ENCODE measurements at places on chromosomes 7 and 10. TPM values are rescaled to one million over a fixed set of nuclear protein-coding genes. Genes with fewer than 3 reads are reported as not detected.

DNA sequence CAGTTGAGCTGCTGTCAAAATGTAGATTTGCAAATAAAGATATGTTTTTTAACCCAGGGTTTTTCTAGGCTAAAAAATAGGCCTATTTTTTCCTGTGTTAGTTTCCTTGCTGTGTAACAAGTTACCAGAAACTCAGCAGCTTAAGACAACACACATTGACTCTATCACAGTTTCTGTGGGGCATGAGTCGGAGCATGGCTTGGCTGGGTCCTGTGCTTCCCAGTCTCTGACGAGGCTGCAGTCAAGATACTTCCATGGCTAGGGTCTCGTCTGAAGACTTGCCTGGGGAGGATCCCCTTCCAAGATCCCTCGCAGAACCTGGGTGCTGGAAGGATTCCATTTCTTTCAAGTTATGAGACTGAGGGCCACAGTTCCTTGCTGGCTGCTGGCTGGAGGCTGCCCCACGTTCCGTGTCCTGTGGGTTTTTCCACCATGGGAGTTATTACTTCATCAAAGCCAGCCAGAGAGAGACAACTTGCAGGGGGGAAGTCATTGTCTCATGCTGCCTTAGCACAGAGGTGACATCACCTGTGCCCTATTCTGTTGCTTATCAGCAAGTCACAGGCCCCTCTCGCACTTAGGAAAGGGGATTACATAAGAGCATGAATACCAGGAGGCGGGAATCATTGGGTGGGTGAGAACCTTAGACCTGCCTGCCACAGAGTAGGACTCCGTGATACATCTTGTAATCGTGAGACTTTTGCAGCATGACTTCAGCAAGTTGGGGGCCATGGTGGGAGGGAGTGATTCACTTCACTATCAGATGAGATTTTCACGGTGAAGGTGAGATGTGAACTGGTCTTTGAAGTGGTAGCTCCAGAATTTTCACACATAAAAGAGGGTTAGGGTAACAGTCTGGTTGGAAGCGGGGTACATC is 77.9 kb downstream of the CCNY start:
- no peak for DNase-seq

GRCh38 chr7:585229-585711 is 65.6 kb upstream of the PDGFA start:
- no peak for DNase-seq

DNA sequence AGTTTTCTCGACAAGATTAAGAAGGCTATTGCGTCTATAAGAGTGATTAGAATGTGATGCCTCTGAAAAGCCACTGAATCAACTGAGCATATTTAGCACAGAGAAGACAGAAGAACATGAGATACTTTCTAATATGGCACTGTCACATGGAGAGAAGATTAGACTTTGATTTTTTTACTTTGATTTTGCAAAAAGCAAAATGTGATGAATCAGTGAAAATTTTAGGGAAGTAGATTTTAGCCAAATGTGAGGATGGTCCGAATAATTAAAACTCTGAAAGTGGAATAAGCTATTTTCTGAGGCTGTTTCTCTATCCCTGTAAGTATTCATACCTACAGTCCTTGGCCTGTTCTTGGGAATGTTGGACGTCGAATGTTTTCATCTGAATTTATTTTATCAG is 11.8 kb downstream of the MDFIC start:
- DNase-seq = no peak

DNA sequence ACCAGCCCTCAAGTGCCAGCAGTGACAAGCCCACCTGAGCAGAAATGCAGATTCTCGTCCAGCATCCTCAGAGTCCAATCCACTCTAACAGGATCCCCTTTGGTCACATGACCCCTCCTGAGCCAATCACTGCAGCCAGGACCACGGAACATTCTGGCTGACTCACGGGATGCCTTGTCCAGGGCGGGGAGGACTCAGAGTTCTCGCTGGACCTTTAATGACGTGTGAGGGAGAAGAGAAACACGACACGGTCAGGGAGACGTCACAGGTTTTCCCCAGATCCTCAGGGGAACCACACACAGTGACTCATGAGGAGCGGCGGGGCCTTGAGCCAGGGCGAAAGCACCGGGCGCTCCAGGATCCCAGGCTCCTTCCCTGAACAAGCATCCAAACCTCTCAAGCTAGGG is 155.7 kb downstream of the PTPRN2 start:
- peak; percentile 41 for DNase-seq

The NPC1L1 gene
- 0.19 TPM for total RNA-seq

GRCh38 chr10:25465582-25466372 is 291.0 kb downstream of the GPR158 start:
- DNase-seq = no peak

DNA sequence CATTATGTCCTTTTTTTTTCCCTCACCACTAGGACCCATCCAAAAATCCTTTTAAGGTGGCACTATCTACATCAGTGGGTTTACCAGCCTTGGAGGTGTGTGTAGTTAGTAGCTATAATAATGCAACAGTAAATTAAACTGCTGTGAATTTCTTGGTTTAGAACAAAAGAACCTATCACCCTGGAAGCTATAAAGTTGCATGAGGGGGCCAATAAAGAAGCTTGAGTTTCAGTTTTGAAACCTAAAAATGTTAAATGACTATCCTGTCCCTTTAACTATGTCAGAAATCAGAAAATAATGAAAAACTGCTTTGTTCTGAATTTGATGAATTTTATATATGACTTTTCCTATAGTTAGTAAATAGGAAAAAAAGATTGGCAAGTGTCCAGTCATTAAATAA is 80.2 kb downstream of the POLL start:
- DNase-seq = no peak

The PAPOLB gene
- 0.05 TPM for total RNA-seq

- DNase-seq = no peak
Observed at GRCh38 chr10:59910867-59911266, 4.5 kb upstream of the CCDC6 start.

- DNase-seq = no peak
Observed at GRCh38 chr10:119663866-119664698, 12.9 kb downstream of the BAG3 start.

GRCh38 chr10:46229144-46229563 is 57.6 kb upstream of the ANTXRL start:
- DNase-seq = no peak

The CYP2C18 gene
- total RNA-seq = not detected

DNA sequence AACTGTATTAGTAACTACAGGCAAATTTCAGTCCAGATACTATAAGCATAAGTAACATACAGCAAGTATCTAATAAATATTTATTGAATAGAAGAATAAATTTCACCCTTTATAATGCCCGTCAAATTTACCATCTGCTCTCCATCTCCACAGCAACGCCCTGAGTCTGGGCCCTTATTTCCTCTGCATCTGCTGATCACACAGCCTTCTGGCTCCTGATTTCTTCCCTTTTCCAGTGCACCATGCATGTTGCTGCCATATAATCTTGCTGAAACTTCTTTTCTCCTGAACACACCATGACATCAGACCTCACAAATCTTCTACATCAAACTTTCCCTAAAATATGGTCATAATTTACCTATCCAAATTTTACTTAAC is 15.4 kb downstream of the HYCC1 start:
- DNase-seq = no peak

GRCh38 chr7:98995111-98995510 is 116.8 kb downstream of the TRRAP start:
- no peak for DNase-seq

DNA sequence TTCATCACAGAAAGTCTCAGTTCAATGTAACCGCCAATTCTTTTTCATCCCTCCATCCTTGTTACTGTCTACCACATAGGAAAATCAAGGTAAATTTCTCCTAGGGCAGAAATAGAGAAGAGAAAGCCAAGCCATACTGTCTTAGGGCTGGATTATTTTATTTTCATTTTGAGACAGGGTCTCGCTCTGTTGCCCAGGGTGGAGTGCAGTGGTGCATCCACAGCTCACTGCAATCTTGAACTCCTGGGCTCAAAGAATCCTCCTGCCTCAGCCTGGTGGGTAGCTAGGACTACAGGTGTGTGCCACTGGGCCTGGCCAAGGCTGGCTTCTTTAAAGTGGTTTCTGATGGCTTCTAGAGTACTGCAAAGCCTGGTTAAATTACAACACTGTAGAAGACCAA is 181.7 kb downstream of the SRPK2 start:
- DNase-seq = no peak

DNA sequence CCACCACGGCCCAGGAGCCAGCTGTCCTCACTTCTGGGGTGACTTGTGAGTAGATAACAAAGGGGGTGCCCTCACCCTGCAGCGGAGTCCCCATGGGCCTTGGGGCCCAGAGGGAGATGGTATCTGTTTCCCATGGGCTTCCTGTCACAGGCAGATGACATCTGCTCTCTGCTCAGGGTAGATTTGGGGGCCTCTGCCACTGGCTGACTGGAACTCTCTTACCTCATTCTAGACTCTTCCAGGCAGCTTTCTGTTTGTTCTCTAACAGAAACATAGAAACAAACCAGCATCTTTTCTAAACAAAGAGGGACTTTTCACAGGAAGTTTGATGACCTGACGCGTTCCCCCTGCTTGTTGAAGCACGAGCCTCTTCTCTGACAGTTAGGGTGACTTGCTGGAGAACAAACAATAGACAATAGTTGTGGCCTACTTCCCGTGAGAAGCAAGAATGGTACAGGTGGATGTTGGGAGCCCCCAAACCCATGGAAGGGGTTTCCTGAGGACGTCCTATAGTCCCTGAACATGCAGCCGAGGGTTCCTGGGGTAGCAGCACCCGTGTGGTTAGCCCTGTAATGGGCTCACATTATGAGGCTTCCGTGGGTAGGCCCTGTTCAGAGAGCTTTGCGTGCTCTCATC is 61.6 kb downstream of the GRK5 start:
- DNase-seq = no peak

The CYP26A1 gene
- total RNA-seq = not detected

DNA sequence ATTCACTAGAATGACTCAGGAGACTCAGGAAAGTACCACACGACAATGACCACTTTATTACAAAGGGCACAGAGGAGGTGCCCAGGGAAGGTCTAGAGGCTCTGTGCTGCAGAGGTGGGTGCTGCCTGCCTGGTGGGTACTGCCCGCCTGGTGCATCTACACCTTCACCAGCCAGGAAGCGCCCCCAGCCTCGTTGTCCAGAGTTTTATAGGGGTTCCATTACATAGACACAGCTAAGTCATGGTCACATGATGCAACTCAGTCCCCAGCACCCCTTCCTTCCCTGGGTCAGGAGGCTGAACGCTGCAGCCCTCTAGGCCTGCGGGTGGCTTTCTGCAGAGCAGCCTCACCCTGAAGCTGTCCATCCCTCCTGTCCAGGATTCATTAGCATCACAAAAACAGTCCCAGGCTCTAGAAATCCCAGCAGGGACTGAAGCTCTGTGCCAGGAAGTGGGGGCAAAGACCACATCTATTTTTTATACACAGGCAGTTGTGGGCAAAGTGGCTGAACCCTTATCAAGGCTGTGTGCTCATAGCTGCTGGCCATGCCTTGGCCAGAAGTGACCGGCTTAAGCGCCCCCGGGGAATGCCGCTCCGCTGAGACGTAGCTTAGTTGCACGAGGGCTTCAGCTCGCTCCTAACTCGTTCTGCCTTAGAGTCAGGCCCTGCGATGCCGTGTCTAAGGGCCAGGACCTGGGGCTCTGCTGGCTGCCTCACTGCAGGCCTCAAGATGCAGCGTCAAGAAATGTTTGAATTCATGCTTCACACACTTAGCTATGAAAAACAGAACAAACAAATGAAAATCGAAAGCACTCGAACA is 219.0 kb downstream of the GLRX3 start:
- no peak for DNase-seq

DNA sequence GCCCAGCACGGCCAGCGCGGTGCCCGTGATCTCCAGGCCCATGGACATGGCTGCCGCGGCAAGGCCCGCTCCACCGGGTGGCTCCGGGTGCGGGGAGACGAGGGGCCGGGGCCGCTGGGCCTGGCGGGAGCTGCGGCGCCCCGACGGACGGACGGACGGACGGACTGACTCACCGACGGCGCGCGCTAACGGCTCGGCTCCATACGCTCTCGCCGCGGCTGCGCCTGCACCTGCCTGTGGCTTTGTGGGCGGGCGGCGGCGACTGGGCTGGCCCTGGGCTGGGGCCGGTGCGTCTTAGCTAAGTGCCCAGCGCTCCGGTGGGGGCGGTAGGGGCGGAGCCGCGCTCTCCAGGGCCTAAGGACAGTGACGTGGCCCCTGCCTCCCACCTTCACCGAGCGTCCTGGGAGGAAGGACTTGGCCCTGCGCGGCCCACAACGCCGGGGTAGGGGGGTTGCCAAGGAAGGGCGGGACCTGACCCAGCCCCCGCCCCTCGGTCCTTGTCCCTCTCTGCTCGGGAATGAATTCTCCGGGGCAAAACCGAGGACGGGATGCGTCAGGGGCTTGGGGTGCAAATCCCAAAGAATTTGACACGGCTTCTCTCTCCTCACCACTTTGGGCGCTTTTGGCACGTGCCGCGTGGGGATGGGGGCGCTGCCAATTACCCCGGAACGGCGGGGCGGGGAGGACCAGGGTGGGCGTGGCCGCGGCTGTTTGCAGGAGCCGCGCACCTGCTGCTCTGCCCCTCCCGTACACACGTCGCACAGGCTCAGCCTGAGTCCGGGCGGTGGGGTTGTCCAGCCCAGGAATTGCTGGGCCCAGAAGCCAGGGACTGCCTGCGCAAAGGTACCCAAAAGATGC is at the start of gene CLDN3:
CLDN3 (minus strand) TSS at position 269 of the 858 bp plus-strand sequence; CDS start at position 48, 221 bp downstream.
- DNase-seq = no peak

DNA sequence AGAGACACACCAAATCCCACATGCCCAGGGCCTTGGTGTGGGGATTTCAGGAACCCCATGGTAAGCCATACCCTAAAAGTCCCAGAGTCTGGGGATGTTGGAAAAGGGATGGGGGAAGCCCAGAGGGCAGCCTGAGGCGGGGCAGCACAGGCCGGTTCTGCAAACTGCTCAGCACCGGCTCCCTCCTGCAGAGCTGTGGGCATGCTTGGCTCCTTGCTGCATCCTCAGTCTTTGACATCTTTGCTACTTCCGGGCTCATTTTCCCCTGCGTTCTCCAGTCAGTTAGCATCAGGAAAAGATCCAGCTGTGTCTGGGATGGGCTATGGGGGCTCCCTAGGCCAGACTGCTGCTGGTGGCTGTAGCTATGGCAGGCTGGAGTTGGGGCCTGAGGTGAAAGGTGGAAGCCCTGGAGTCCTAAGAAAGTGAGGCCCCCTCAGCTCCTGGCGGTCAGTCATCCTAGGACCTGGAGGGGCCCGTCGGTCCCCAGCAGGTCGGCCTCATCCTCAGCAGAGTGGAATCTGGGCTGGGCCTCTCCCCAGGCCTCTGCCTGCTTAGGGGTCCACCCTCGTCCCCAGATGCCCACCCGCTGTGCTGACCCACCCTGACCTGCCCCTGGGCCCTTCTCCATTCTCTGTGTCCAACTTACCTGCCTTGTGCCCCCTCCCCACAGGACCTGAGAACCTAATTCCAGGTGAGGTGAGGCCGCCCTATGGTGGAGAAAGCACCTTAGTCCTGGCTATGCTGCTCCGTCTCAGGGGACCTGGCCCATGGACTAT is 9.3 kb downstream of the TBATA start:
- no peak for DNase-seq

The EGR2 gene
- total RNA-seq = 0.52 TPM

The ASL gene
- total RNA-seq = 8.5 TPM
